ENCODE measurements at places on chromosomes 6 and 20.

DNA sequence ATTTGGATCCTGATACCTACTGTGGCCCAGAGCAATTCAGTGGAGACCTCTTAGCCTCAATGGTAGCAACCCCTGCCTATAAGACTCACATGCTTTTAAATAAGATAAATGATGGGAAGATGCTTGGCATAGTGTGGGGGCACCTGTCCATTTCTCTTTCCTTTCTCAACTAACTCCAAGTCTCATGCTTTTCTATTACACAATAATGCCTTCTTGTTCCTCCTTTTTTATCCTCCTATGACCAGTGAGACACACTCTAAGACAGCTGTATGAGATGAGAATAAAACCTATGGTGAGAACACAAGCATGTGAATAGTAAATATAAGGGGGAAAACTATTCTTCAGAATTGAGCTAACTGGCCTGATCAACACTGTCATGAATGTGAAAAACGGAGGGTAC is 147.0 kb upstream of the STXBP5 start:
- no peak for DNase-seq

DNA sequence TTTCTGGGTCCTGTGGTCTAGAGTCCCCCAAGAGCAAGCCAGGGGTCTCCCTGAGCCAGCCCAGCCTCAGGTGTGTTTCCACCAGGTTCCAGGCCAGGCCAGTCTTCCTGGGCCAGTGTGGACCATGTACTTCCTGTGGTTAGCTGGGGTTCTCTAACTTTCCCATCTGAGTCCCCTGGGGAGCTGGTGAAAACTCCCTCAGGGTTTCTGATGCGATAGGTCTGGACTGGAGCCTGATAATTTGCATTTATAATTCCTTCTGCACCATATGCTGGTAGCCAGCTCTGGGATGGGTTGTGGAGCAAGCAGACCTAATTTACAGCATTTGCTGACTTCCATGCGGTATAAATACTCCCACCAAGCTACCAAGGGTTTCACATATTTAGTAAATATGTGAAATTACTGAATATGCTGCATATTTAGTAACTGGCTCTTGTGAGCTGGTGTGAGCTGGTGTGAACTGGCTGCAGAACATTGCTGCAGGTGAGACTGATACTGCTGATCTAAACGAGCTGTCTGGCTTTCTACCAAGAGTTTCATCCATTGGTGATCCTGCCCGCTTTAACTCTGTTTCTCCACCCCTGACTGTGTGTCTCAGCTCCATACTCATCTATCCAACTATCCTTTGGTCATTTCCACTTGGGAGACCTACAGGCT is 62.6 kb downstream of the RIN2 start:
- no peak for DNase-seq

DNA sequence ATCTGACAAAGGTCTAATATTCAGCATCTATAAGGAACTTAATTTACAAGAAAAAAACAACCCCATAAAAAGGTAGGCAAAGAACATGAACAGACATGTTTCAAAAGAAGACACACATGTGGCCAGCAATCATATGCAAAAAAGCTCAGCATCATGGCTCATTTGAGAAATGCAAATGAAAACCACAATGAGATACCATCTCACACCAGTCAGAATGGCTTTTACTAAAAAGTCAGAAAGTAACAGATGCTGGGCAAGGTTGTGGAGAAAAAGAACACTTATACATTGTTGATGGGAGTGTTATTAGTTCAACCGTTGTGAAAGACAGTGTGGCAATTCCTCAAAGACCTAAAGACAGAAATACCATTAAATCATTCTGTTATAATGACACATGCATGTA is 289.9 kb upstream of the MMS22L start:
- no peak for DNase-seq

- no peak for DNase-seq
Measured at GRCh38 chr20:11159728-11160127, 485.9 kb upstream of the JAG1 start.

GRCh38 chr20:43992885-43993284 is 78.2 kb downstream of the TOX2 start:
- no peak for DNase-seq

- no peak for DNase-seq
Measured at GRCh38 chr6:111199935-111200334, 112.6 kb downstream of the SLC16A10 start.

DNA sequence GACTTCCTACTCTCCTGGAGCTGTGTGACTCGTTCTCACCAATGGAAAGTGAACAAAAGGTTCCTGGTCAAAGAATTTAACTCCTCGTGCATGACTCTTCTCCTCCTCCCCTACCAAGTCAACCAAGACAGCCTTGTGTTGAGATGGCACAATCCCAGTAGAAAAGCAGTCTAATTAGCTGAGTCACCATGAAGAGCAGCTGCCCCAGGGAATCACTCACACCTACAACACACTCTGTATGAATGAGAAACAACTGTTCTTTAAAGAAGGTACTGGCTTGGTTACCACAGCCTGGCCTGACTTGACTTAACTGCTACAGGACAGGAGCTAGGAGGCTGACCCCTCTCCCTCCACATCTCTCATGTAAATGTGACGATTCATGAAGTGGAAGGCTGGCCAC is 2.9 kb upstream of the HLA-DOB start:
- no peak for DNase-seq

- peak; percentile 30 for DNase-seq
Measured at GRCh38 chr6:7073821-7074525, 33.8 kb upstream of the RREB1 start.

GRCh38 chr6:134477991-134478635 is 160.2 kb upstream of the SGK1 start:
- DNase-seq = no peak

DNA sequence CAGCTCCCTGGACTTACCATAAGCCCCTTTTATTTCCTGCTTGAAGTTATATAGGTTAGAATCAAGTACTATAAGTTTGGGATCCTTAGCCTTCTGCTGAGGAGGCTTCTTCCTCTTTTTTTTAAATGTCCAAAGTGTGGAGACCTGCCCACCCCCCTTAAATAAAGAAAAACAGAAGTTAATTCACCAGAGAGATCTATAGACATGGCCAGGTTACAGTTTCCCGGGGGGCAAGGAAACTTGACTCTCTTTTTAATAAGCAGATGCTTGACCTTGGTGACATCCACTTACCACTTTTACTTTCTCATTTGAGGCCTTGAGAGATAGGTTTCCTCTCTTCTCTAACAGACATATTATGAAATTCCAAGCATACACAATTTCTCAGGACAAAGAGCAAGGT is 88.3 kb downstream of the BMP2 start:
- no peak for DNase-seq

GRCh38 chr20:4808872-4809271 is 87.2 kb downstream of the PRND start:
- no peak for DNase-seq

DNA sequence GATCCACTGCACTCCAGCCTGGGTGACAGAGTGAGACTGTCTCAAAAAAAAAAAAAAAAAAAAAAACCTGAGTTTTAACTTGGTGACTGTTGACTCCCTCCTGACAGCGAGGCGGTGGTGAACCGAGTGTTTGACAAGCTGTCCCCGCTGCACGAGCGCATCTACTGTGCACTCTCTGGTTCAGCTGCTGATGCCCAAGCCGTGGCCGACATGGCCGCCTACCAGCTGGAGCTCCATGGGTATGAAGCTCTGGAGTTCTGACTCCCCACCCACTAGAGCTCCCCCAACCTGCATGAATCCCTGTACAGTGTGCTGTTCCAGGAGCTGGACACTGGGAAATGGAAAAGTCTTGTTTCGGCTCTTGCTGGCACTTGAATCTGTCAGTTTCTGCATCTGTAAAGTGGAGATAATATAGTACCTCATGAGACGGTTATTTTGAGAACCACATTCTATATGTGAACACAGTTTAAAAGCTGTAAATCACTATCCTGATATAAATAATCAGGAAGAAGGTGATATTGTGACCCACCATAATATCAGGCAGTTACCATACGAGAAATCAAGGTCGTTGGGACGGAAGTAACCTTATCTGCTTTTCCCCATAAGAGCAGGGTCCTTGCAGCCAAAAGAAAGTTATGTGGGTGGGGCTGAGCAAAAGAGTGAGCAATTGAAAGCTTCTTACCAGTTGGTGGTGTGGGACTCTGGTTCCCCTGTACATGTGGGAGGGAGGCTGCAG is 3.3 kb downstream of the PSMB9 start:
- DNase-seq = no peak

DNA sequence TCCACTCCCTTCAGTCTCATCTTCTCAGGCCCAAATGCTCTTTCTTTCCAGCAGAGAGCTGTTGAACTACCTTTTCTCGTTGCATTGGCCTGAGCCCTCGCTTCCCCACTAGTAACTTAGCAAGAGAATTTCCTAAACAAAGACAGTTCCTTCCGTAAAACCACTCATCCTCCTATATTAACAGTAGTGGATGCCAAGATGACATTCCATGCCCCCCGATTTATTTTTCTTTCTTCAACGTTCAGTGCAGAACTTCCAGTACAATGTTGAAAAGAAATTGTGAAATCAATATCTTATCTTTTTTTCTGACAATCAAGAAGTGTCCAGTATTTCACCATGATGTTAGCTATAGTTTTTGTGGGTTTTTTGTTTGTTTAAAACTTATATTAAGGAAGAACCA is 45.8 kb downstream of the SOX4 start:
- DNase-seq = no peak

DNA sequence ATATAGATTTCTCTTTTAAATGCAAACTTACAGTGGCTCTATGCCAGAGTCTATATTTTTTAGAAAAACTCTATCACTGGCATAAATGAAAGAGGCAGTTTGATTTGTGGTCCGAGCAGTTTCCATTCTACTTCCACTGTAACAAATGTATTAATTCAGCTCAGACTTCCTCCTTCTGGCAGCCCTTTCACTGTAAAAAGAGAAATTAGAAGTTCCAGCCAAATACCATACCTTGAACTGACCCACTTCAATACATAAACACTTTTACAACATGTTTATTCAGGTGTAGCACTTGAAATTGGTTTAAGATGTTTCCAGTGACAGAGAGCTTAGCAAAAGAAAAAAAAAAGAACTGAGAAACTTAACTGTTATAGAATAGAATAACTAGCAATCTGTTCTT is 99.3 kb downstream of the BMP5 start:
- DNase-seq = no peak

DNA sequence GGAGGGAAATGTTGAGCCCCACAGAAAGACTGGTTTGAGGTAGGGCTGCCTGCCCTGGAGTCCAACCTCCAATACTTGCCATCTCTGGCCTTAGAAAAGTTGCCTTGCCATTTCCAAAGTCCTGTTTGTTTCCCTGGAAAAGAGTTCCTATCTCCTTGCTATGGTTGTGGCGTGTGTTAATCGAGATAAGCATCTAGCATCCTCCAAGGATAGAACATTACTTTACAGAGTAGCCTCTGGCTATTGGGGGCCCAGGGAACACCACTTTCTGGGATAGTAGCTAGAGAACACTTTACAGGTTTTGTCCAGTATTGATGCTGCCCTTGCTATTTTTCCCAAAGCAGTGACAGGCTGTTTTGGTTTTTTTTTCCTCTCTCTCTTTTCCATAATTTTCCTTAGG is 57.4 kb upstream of the SASH1 start:
- DNase-seq = no peak

DNA sequence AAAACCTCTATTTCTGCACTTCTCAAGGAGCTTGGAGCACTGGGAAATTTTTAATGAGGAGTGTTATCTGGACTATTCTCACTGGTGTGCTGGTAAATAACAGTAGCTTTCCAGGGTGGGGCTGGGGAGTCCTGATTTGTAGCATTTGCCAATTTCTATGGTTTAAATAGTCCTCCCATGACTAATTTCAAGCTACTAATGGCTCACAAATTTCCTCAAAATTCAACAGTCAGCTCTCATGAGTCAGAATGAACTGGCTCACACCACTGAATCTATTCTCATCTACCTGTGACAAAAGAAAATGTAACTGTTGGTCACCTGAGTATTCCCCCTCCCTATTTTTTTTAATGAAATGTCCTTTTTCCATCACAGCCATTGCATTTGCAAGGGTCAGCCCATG is 449.6 kb downstream of the KIF16B start:
- DNase-seq = no peak
